ENCODE measurements at places on chromosomes 12 and 14.

DNA sequence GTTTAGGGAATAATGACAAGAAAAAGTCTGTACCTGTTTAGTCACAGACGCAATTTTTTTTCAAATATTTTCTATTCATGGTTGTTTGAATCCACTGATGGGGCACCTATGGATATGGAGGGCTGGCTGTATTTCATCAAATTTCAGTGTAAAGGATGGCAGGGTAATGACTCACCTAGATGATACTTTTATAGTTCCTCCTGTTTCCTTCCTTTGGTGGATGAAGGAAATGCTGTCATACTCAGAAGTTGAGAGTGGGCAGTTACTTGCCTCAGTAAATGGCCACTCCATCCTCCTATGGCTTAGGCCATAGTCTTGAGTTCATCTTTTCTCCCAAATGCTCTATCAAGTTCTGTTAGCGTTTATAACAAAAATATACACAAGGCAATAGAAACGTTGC, 18.9 kb upstream of the C12orf71 start:
- DNase-seq = no peak

- no peak for DNase-seq
Measured at GRCh38 chr14:85554106-85554505, 24.2 kb downstream of the FLRT2 start.

DNA sequence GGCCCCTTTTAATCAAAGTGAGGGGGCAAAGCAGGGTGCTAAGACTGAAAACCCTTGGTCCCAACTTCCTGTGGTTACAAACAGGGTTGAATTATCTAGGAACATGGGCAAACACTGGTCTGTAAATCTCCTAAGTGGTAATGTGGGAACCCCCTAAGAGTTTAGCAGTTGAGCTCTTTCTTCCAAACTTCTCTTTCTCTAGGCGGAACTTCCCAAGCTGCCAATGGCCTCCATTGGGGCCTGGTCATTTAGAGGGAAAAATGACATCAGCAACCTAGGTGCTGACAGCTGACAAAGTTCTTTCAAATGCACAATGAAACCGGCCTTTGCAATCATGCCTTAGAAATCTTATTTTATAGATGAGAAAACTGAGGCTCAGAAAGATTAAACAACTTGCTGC, 17.7 kb downstream of the HEBP1 start:
- DNase-seq = no peak

DNA sequence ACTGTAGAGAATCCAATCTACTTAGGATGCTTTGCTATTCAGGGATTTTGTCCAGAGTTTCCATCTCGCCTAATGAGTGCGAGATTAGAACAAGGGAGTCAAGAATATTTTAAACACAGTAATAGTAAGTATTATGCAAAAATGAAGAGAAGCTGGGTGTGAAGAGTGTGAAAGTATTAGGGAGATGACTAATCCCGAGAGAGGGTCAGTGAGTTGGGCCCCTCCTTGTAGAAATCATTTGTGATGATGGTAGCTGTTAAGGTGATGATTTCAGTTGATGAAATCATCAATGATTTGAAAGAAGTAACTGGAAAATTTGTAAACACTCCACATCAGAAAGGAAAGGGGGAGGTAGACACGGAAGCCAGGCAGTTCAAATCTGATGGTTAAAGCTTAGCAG, 478.9 kb upstream of the MGAT4C start:
- DNase-seq = no peak

GRCh38 chr12:112107306-112108201, 1.0 kb downstream of the NAA25 start:
- no peak for DNase-seq

GRCh38 chr12:108361606-108362005, 22.5 kb upstream of the CMKLR1 start:
- no peak for DNase-seq

All from NCI-H748 treated with DMSO at 0.1 percent for 48 hours (cell line).